Renal cortex interstitium (tissue), 15 donors: ENCODE measurements at places on chromosomes 2 and 18. TPM values are rescaled to one million over a fixed set of nuclear protein-coding genes. Genes with fewer than 3 reads are reported as not detected.

DNA sequence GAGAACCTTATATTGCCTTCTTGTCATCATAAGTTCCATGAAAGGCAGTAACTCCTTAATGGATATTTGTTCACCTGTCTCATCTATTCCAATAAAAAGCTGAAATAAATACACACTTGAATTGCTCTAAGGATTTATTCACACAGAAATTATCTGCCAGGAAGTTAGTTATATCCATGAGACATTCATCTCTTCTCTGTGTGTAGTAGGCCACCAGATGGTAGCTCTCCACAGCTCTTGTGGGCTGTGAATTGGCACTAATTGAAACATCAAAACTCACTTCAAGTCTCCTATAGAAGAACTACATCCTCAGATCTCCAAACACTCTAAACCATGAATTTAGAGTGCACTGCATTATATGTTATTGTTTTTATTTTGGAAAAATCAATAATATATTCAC, 189.6 kb downstream of the DSC3 start:
- no peak for DNase-seq

GRCh38 chr2:199488772-199489400, 31.1 kb upstream of the SATB2 start:
- DNase-seq, result no peak

DNA sequence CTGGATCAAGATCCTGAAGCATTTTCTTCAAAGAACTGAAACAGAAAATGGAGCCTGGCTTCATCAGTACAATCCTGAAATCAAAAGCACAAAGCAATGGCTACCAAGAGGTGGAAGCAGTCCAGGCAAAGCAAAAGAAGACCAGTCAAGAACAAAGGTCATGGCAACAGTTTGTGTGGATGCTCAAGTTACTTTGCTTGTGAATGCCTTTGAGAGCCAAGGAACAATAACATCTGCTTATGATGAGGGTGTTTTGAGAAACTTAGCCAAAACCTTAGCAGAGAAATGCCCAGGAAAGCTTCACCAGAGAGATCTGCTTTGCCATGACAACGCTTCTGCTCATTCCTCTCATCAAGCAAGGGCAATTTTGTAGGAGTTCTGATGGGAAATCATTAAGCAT, 723.1 kb downstream of the TMEM182 start:
- no peak for DNase-seq

GRCh38 chr2:162106146-162106551, 32.1 kb upstream of the DPP4 start:
- DNase-seq, result no peak

DNA sequence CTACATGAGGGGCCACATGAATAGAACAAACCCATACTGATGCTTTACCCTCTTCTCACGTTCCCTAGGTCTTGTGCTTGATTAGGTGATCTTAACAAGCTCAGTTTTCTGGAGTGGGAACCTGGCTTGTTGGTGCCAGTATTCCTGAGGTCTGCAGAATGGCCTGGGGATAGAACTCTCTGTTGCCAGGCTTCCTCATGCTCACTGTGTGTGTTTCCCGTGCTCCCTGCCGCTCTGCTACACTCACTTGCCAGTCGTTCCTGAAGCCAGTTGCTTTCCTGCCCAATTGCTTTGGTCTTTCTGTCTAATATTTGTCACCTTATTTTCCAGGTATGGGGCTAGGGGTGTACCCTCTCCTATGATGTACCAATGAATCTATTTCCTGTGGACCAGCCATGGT, 2111.5 kb upstream of the PIK3C3 start:
- DNase-seq, result no peak

DNA sequence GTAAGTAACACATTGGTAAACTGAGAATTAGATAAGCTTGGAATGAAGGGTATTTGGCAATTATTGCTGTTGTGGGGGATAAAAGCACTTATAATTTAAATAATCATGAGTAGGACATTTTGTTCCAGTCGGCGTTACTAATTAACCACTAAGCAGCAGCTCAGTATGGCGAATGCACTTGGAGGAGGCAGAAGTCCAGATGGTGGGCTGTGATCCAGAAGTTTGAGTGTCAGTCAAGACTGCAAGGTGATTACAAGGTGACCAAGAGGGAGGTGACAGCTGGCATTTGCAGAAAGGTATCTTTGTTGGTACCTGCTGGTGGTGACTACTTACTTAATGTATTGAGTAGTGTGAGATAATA, 643.6 kb upstream of the FAM98A start:
- DNase-seq, result peak; percentile 32

- DNase-seq, result no peak
These were observed 73.4 kb downstream of the DTNA start for GRCh38 chr18:34783501-34783900.

- no peak for DNase-seq
These were observed 69.7 kb downstream of the NCK2 start for GRCh38 chr2:105814291-105814940.

GRCh38 chr2:163800951-163801381, 65.2 kb upstream of the FIGN start:
- DNase-seq, result peak; percentile 73

- no peak for DNase-seq
These were observed 280.9 kb upstream of the FANCL start for GRCh38 chr2:58521803-58522554.

GRCh38 chr18:7830468-7830867, 263.4 kb downstream of the PTPRM start:
- DNase-seq, result no peak

GRCh38 chr2:238861766-238862315, 14.0 kb downstream of the TWIST2 start:
- DNase-seq, result no peak

GRCh38 chr2:193348055-193348454, 1153.3 kb upstream of the TMEFF2 start:
- DNase-seq, result no peak

- no peak for DNase-seq
These were observed 5.3 kb upstream of the CYP27C1 start for GRCh38 chr2:127225186-127225960.

DNA sequence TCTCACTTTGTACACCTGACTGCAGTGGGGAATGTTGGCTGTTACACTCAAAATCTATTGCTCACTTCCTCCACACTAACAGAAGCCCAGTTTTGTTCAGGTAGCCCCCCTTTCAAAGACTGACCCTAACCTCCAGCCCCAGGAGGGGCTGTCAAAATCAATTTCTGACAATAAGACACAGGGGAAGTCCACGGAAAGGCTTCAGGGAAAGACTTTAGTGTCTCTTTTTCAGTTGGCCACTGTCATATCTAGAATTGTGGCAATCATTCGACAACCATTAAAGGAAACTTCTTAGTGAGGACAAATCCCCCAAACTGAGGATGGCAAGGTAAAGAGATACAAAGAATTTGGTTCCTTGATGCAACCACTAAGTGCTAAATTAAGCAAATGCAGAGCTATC, 59.0 kb downstream of the BARD1 start:
- no peak for DNase-seq

The SLC4A1AP gene
- polyA plus RNA-seq, result 31.7 TPM

The RFX8 gene
- 1.1 TPM for polyA plus RNA-seq

The HK2 gene
- 13.2 TPM for polyA plus RNA-seq

The IFIH1 gene
- 5.4 TPM for polyA plus RNA-seq

The PRSS56 gene
- 0.83 TPM for polyA plus RNA-seq

The EFR3B gene
- polyA plus RNA-seq, result 7.4 TPM

The SPR gene
- polyA plus RNA-seq, result 10.8 TPM

The ALPP gene
- polyA plus RNA-seq, result not detected
